ENCODE measurements at places on chromosomes 5 and 9. TPM values are rescaled to one million over a fixed set of nuclear protein-coding genes. Genes with fewer than 3 reads are reported as not detected.

DNA sequence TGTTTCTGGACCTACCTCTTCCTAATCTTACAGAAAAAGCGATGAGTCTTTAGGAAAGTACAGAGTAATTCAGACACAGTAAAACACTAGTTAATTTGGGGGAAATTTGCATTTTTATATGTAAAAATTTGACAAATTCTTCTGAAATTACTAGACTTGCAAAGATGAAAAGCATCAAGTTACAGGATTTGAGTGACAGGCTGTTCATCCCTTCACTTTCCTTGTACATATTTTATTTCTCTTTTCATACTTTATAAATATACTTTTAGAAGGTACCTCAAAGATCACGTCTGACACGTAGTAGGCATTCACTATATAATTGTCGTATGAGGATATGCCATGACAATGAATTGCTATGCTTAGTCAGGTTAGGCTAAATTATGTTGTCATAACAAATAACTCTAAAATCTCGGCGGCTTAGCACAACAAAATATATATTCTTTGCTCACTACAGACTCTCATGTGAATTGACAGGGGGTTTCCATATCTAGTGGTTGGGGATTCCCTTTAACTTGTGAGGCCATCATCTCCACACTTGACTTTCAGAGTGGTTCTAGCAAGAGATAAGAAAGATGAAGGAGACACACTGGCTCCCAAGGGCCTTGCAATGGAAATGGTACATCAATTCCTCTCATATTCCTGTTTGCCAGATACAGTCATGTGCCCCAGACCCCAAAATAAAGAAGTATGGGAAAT, 154.1 kb upstream of the TUT7 start:
- no peak for DNase-seq

GRCh38 chr5:79436821-79437220, 77.1 kb downstream of the HOMER1 start:
- DNase-seq = no peak

DNA sequence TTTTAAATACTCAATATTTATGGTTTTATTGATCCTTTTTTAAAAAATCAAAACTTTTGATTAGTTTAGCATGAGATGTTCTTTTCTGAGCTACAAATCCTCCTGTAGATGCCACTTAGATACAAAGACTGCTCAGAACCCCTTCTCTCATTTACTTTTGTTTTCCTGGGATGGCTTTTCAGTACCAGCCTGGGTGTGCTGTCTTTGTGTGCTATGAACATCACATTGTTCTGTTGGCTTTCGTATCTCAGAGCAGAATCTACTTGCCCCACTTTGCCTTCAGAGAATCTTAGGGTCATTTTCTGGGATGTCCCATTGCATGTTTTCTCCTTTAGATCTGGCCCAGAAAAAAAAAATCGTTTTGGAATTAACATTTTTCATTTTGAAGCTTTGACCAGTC, 85.9 kb downstream of the RASGRF2 start:
- DNase-seq = no peak

GRCh38 chr5:172501708-172502320, 47.5 kb upstream of the SH3PXD2B start:
- DNase-seq = no peak

GRCh38 chr5:40082313-40082712, 597.4 kb upstream of the PTGER4 start:
- no peak for DNase-seq

DNA sequence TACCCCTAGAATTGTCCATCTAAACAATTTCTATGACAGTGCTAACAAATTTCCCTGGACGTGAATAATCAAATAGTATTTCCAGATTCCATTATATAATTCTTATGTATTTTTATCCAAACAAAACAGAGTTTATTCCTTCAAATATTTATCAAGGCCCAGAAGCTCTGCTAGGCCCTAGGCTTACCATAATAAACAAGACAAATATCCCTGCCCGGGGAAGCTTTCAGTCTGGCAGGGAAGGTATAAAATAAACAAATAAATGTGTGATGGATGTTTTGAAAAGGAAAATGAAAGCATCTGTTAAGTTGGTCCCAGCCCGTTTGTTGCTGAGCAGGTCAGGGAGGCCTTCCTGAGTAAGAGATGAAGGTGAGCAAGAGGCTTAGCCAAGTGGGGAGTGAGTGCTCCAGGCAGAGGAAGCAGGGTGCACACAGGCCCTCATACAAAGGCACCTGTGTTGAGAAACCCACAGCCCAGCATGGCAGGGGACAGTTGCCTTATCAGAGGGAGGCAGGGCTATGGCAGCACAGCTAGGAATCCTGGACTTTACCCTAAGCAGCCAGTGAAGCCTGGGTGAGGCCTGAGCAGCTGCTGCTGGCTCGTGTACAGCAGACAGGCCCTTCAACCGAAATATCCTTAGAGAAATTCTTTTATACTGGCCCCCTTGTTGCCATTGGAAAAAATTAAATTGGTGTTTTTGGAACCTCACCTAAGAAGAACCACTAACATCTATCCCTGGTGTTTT, 7.7 kb upstream of the SLC35D2 start:
- no peak for DNase-seq

DNA sequence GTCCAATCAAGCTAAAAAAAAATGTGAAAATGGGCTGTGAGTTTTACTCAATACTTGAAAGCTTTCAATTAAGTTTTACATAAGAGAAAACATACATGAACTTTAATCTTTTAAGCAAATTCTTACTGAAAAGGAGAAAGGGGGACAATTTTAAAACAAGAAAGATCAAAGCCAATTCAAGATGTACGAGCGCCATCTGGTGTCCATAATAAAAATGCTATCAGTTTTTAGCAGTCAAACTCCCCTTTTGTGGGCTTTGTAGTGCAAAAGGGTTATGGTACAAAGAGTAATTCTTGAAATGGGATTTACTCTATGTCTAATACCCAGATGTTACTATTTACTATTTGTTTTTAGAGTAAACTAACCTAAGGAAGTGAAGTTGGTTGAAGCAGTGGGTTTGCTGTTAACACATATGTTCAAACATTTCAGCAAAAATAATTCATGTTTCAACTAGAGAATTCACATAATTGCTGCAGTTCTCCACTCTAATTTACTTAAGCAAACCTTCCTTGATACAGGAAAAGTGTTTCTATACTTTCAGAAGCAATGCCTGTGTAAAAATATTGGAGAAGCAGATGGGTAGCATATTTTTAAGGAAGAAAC, 228.2 kb upstream of the TYRP1 start:
- DNase-seq = peak; percentile 34

- DNase-seq = no peak
Measured at GRCh38 chr5:50900952-50901510, 234.6 kb downstream of the PARP8 start.

- DNase-seq = no peak
Measured at GRCh38 chr5:2317540-2317939, 433.9 kb downstream of the IRX2 start.

- DNase-seq = no peak
Measured at GRCh38 chr5:72106817-72107130, 501 bp upstream of the MAP1B start.

DNA sequence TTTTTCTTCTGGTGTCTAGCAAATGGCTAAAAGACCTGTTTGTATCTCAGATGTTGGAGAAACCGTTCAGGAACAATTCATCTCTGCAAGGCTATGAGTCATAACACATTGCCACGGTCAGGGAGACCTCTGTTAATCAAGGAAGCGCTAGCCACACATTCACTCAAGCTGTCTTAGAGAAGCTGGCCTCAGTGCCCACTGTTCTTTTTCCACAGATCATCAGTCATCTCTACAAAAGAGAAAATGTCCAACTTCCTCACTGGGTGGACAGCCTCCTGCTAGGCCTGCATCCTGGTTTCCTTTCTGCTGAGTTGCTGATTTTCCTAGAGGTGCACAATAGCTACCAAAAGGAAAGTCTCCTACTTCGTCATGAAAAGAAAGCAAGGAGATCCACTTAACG, 360.5 kb downstream of the BNC2 start:
- DNase-seq = peak; percentile 83

DNA sequence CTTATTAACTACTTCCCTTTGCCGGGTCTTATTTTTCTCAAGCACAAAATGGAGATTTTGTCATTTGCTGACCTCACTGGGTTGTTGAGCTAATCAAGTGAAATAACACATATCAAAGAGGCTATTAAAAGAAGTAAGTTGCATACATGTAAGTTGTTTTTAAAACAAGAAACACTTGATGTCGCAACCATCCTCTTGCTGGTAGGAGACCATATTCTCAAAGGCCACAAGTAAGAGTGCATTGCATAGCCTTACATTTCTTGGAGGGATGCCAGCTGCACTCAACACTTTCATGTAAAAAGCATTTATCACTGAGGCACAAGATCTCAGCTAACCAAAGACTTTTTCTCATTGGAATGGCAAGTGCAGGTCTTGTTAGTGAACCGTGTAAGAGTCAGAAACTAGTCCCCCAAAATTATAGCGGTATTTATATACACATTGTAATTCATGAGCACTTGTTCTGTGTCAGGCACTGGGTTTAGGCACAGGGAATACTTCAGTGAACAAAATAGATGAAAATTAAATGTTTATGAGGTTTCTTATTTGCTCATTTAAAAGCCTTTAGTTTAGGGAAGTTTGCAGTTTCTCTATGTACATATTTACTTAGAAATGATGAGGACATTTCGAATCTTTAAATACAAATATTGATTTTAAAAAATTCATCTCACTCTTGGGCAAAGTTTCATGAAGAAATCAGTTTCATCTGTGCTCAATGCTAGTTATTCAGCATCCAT, 72.0 kb downstream of the ZFAND5 start:
- DNase-seq = no peak

GRCh38 chr5:157214861-157215513, 34.3 kb downstream of the ITK start:
- DNase-seq = no peak

DNA sequence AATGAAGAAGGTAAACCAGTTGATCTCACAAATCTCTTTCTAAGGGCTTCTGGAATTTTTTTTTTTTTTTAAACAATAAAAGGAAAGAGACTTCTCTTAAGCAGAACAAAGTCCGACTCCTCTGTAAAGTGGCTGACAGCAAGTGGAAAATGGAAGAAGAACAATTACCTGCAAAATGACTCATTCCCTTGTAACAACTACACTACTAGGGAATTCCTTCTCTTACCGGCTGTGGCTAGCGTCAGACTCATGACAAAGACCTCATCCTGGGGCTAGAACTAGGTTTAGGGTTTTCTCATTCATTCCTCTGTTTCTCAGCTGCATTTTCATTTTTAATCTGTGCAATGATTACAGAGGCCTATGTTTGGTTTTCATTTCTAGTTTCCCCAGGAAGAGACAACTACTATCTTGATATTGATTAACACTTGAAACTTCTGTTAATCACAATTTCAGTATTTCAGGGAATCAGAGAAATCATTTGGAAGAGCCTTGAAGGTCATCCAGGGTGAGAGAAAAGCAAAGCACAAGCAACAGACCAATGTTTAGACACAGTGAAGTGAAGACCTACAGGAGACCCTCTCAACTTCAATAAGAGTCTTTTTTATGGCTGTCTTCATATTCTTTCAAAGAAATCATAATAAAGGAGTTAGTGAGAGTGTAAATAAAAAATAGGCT, 437.9 kb downstream of the RAB3C start:
- peak; percentile 61 for DNase-seq

GRCh38 chr5:172505403-172505759, 51.1 kb upstream of the SH3PXD2B start:
- no peak for DNase-seq

DNA sequence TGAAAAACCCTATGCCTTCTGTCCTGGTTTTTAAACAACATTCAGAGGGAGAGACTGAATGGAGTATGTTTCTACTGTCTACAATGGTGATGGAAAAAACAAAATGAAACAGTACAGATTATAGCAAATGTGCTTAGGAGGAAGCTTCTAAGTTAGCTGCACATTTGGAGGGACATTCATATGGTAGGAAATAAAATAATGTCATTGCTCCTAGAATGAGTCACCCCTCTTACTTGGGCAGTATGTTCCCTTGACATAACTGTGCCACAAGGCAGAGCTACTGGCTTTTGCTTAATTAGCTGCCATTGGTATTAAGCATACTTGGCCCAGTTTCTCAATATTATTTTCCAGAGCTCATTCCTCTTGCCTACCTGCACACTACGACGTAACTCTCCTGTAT, 128.9 kb downstream of the GDNF start:
- peak; percentile 21 for DNase-seq

GRCh38 chr9:37566716-37567115, 9.5 kb downstream of the FBXO10 start:
- no peak for DNase-seq

- DNase-seq = no peak
Measured at GRCh38 chr9:36779582-36779981, 206.9 kb downstream of the MELK start.

- peak; percentile 94 for DNase-seq
Measured at GRCh38 chr5:175809531-175810121, 61.8 kb upstream of the CPLX2 start.

DNA sequence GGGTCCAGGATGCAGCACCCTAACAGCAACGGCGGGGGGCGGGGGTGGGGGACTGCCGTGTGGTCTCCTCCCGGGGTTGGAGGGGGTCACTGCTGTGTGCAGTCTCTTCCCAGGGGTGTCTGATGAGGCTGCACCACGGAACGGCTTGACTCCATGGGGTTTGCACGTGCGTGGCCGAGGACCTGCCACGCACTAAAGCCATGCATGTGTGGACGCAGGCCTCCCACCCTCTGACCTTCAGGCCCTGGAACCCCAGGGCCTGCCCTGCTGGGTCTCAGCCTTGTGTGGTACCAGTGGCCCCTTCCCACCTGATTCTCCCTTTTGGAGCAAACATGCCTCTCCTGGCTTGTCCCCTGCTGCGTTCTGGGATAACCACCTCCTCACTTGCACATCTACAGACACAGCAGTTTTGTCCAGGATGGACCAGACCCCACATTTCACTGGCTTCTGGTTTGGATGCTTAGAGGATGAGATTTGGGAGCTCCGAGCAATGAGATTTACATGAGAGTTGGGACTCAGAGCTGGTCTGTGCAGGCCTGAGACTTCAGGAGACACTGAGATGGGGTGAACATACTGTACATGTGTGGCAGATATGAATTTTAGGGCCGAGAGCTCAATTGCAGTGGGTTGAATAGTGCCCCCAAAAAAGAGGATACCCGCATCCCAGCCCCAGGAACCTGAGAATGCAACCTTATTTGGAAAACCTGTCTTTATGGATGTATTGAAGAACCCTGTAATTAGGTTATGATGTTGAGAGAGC, 45.8 kb downstream of the SLC12A7 start:
- DNase-seq = no peak

- DNase-seq = no peak
Measured at GRCh38 chr5:110807169-110807568, 68.4 kb downstream of the SLC25A46 start.

- no peak for DNase-seq
Measured at GRCh38 chr5:158063052-158063451, 204.1 kb upstream of the CLINT1 start.

GRCh38 chr5:111439473-111440075, 72.8 kb downstream of the STARD4 start:
- peak; percentile 54 for DNase-seq

- no peak for DNase-seq
Measured at GRCh38 chr9:12614488-12614887, 78.7 kb upstream of the TYRP1 start.

GRCh38 chr5:32421075-32421474, 23.5 kb downstream of the ZFR start:
- no peak for DNase-seq

FOXD4L4 gene
- 0.14 TPM for total RNA-seq

FRMD3 gene
- total RNA-seq = 6.6 TPM

DDX4 gene
- total RNA-seq = not detected

IGFBPL1 gene
- not detected for total RNA-seq

SHLD3 gene
- total RNA-seq = 4.5 TPM

GNA14 gene
- total RNA-seq = not detected

CDH6 gene
- total RNA-seq = not detected

TNFSF15 gene
- 0.23 TPM for total RNA-seq

IL7R gene
- total RNA-seq = 12.2 TPM

SGCD gene
- 0.43 TPM for total RNA-seq

EIF4EBP3 gene
- total RNA-seq = not detected

FAM221B gene
- total RNA-seq = not detected

TAL2 gene
- not detected for total RNA-seq
